ENCODE measurements at places on chromosomes 6 and 20.

DNA sequence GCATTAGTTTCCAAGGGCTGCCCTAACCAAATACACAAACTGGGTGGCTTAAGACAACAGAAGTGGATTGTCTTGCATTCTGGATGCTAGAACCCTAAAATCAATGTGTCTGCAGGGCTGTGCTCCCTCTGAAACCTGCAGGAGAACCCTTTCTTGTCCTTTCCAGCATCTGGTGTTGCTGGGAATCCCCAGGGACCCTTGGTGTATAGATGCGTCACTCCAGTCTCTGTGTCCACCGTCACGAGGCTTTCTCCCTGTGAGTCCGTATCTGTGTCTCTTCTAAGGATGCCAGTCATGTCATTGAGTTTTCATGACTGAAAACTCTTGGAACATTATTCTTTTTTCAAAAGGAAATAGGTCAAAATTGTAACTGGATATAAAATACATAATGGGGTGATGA lies 142.9 kb downstream of the RNASET2 start:
- no peak for DNase-seq

DNA sequence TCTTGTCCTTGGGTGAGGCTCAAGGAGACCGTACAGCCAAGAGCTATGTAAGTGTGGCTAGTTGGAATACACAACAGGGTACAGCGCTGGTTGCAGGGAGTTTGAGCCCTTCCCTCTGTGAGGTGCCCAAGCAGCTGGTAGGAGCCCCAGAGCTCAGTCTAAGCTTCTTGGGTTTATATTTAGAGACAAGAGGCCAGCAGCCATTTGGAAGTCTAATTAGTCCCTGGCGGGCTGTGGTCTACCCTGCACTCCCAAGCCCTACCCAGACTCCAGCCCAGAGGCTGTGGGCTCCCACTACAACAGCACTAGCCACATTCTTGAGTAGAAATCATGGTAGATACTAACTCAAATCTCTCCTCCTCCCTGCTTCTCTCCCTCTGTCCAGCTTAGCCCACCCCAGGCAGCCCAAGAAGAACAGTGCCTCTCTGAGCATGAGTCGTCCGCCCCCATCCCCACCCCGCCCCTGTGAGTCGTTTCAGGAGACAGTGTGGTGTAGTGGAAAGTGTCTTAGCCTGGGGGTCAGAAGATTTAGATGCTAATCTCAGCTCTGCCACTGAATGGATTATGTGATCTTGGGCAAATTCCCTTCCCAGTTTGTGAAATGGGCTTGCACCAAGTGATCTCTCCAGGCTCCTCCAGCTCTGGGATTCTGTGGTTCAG lies 37.8 kb downstream of the EIF2S2 start:
- no peak for DNase-seq

- no peak for DNase-seq
These were observed 126.1 kb downstream of the PXDC1 start for GRCh38 chr6:3625149-3625979.

DNA sequence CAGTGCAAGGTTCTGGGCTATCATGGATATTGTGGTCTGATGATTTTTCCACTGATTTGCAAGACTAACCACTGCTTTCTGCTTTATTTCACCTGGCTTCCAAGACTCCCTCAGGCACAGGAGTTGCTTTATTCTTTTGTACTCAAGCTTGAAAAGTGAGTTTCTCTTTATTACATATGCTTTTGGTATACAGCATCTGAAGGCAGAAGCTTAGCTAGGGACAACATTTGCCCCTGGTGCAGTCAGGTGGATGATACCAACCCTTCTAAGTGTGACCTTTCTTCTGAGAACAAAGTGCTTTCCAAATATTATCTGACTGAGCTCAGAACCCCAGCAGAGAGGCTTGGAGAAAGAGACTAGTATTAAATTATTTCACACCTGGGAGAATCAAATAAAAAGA lies 94.0 kb upstream of the PHACTR1 start:
- no peak for DNase-seq

DNA sequence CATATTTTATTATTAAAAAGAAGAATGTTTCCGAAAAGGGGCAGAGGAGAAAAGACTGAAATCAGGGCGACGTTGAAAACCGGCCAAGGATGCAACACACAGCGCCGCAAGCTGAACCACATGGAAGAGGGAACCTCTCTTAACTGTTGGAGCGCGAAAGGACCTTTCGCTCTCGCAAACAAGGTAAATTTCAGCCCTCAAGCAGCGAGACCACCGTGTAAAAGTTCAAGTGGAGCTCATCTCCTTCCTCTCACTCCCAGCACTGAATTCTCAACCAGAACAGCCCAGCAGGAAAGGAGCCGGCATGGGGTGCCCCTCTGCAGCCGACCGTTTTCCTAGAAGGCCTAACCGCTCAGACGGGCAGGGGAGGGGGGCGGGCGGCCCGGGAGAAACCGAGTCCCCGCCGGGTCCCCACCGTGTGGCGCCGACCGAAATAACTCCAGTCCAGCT lies 621 bp downstream of the GPR63 start:
- peak; percentile 30 for DNase-seq

DNA sequence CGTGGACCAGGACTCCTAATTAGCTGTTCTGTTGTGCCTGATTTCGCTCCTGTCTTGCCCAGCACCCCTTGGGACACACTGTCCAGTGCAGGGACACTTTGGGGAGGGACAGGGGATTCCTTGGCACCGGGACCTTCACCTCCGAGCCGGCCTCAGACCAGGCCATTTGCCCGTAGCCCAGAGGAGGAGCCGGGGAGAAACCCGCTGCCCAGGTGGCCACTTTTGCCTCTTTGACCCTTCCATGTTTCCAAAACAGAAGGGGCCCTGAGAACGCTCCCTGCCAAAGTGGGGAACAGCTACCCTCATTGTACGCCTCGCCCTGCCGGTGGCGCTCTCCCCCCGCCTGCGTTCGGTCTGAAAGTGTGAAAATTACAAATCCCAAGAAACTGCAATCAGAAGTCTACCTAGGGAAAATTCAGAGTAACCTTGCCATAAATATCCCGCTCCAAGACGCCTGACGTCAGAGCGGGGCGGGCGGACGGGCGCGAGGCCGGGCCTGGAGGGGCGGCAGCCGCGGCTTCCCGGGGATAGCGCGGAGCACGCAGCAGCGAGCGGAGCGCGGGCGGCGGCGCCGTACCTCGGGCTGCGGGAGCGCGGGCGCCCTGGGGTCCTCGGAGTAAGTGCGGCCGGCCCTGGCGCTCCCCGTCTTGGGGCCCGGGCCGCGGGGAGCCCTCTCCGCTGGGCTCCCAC lies at the start of gene DAAM2:
TSS of gene DAAM2 (plus strand) at position 527 of the 690 bp plus-strand sequence. CDS start 63,927 bp downstream, outside the sequence.
- DNase-seq, result peak; percentile 74

- no peak for DNase-seq
These were observed 185.8 kb upstream of the RAB32 start for GRCh38 chr6:146357578-146358430.

DNA sequence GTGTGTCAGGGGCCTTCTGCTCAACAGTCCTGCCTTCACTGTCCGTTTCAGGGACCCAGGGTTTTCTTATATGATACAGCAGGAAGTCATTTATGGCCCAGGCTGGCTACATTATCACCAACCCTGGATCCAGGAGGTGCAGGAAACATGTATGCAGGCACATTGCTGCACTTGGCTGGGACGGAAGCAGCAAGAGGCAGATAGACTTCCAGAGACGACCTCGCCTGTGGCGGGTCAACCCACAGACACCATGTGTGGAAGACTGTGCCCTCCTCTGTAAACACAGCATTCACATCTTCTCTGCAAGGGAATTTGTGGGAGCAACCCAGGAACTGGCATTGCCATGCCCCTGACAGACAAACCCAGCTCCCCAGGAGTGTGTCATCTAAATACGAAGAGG lies 43.7 kb downstream of the TBC1D7 start:
- no peak for DNase-seq

GRCh38 chr6:26197933-26198721 lies 110.9 kb downstream of the HFE start:
- DNase-seq, result no peak
